ENCODE measurements at places on chromosomes 2 and 18.

DNA sequence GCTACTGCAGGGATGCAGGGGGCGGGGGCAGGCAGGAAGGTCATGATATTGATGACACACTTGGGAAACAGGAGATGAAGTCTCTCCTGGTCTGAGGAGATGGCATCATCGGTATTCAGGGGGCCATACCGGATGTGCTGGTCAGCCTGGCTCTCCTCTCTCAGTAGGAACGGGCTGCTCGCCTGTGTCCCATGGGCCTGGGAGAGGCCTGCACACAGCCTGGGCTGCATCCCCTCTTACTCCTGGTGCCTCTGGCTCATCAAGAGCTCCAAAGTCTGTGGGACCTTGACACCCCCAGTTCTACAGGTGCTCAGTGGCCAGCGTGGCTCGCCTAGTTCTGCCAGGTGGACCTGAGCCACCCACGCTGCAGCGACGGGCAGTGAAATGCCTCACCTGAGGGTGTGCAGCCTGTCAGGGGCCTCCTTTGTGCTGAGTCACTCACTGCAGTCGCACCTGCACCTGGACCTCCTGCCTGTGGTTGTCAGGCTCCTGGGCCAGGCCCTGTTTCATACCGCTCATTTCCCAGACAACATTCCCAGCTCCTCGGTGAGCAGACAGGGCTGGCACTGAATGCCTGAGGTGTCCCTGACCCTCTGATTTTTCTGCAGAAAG, 18.6 kb upstream of the CNDP1 start:
- no peak for DNase-seq

DNA sequence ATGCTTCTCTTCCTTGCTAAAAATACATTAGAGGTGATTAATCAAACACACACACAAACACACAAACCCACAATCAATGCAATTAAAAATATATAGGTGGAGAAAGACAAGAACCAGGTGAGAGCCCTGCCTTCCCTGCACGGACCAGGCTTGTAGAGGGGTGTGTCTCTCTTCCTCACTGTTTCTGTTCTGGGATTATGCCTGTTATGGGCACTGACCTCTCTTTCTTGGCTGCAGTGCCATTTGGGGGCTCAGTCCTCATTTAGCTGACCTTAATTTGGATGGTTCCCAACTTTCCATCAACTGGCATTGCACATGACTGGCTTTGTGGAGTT, 89.8 kb downstream of the SH3RF3 start:
- DNase-seq = no peak

- DNase-seq = no peak
Observed at GRCh38 chr2:163732727-163733126, 3.1 kb downstream of the FIGN start.

DNA sequence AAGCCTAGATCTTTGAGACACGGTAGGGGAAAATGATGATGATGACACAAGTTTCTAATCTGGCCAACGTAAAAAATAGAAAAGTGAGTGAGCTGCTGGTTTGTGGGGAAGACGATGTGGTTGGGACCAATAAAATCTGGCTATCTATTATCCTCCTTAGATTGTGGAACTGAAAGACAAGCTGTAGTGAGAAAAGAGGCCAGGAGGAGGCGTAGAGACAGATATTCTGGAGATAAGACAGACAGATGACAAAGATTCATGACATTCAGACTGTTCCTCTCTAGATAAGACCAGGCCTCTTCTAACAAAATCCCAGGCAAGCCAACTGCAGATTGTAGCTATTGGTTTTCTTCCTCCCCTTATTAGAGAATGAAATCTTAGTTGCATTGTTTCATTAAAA, 376.3 kb upstream of the UBE2E3 start:
- DNase-seq = peak; percentile 36

- no peak for DNase-seq
Observed at GRCh38 chr18:65025756-65026155, 725.1 kb upstream of the CDH7 start.

- no peak for DNase-seq
Observed at GRCh38 chr2:109157563-109158105, 28.6 kb downstream of the SH3RF3 start.
